MV-4-11 (cell line): ENCODE measurements at places on chromosomes 5 and 9.
A peak's percentile ranks its signal among the peaks of the same experiment; 100 is the strongest.

DNA sequence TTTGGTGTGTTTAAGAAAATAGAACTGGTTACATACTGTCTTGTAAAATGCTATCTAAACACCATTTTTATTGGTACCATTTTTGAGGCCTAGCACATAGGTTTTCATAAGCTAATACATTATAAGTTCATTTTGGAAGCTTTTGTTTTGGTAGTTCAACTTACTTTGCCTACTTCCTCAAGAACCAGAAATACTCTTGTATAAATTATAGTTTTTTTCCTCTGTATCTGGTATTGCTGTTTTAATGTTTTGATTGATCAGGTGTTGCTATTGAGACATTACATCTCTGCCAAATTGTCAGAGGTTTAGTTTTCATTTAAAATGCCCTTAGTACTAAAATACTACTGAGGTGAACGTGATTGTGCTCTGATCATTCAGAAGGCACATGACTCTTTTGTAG lies 90.6 kb upstream of the GRHPR start:
- DNase-seq = no peak

DNA sequence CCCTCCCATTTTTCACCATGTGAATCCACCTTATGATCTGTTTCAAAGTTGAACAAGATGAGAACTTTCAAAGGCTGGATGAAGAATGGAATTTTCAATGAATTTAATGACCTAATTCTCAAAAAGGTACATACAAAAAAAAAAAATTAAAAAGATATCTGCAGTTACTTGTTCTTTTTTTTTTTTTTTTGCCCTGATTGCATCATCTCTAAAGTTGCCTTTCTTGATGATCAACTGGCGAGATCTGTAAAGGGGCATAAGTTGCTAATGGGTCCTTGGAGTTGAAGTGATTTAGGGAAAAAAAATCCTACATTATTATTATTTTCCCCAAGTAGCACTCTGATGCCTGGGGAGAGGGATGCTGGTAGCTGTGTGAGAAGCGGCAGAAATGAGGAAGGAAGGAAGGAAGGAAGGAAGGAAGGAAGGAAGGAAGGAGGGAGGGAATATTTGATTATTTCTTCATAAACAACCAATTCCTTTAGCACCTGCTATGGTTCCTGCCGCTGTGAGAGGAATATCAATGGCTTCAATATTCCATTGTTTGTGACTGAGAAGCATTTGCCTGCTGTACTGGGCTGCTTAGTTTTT lies 48.8 kb upstream of the CD180 start:
- no peak for DNase-seq

DNA sequence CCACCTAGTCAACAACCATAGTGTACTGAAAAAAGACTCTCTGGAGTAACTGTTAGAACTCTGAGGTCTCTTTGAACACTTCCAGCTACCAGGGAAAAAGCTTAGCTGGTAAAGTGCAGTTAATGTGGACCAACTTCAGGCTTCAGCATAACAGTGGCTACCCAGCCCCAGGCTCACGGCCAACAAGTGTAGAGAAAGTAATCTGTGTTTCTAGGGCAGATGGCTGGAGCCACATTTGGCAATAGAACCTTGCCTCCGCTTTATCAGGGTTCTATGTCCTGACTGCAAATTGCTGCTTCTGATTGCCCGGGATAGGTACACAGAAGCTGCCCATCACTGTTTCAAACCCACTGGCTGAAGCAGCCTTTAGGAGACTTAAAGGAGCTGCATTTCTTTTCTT lies 76.0 kb upstream of the SIMC1 start:
- DNase-seq = no peak

- peak; percentile 8 for DNase-seq
Observed at GRCh38 chr5:150113047-150113744, 26.8 kb upstream of the CSF1R start.

GRCh38 chr9:129761901-129762369 lies 9.1 kb upstream of the PTGES start:
- DNase-seq = no peak

GRCh38 chr9:136175616-136176197 lies 29.2 kb downstream of the LHX3 start:
- DNase-seq = no peak

DNA sequence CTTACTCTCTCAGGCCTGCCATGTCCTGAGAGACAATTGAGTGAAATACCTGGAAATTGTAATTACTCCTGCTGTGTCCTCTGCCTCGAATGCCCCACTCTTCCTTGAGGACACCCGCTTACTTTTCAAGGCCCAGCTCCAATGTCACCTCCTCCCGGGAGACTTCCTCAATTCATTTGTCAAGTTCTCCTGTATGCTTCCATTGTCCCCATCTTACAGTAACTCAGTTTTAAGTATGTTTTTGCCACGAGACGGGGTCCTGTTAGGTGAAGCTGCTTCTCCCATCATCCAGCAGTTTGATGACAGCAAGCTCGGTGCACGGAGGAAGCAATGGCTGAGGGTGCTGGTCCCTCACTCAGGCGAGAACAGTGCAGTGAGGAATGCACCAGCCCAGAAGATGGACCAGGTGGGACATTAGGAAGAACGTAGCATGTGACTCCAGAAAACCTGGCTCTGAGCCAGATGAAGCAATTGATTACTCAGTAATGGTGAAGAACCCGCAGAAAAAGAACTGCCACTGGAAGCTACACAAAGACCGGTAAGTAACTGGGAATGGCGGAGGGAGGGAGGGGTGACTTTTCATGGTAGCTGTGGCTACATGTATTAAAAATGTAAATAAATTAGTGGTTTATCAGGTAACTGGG lies 274.8 kb downstream of the DENND1A start:
- no peak for DNase-seq

DNA sequence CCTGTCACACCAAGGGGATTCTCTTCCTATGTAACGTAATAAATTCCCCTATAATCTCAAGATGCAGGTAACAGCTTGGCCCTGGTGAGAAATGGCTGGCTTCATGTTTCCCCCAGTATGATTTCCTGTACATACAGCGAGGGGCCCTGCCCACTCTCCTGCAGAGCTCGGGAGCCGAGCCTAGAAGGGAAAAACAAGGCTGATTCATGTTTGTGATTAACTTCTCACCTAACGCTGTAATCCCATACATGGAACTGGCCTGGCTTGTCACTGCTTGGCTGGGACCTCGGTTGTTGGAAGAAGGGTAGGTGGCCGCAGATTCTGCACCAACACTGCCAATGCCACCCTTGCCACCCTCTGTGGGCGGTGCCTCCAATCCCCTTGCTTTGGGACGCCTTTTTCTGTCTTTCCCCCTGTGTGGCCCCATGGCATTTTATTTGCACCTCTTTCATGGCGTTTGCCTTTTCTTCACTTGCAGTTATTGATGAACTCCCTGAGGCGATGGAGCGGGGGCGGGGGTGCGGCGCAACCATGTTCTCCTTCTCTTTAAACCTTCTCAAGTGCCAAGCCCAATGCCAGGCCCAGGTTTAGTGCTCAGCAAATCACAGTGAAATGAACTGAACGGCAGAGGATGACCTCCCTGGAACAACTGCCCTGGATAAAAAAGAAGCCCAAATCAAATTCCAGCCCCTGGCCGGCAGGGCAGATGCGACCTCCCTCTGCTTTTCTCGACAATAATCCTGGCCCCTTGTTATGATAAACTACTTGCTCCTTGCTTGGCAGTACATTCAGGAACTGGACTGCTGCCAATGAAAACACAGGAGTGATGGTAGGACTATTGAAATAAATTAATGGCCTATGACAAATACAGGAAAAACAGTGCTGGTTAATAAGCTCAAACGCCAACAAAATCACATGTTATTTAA lies 108.1 kb downstream of the TMEM174 start:
- no peak for DNase-seq

DNA sequence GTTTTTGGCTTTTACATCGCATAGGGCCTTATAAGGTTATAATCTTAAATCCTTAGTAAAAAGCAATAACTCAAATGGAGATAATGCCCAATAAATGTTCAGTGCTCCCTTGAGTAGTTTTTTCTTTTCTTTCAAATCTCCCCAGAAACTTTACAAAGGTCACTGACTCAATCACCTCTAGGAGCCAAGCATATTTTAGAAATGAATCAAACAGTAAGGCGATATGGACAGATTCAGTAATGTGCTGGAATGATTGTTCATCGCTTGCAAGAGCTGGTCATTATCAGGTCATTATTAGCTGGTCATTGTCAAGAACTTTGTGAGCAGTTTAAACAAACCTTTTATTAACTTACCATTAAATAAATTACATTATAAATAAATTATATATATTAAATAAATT lies 130.4 kb upstream of the SLIT3 start:
- DNase-seq = no peak

- DNase-seq = no peak
Observed at GRCh38 chr9:38344566-38345324, 47.8 kb upstream of the ALDH1B1 start.

DNA sequence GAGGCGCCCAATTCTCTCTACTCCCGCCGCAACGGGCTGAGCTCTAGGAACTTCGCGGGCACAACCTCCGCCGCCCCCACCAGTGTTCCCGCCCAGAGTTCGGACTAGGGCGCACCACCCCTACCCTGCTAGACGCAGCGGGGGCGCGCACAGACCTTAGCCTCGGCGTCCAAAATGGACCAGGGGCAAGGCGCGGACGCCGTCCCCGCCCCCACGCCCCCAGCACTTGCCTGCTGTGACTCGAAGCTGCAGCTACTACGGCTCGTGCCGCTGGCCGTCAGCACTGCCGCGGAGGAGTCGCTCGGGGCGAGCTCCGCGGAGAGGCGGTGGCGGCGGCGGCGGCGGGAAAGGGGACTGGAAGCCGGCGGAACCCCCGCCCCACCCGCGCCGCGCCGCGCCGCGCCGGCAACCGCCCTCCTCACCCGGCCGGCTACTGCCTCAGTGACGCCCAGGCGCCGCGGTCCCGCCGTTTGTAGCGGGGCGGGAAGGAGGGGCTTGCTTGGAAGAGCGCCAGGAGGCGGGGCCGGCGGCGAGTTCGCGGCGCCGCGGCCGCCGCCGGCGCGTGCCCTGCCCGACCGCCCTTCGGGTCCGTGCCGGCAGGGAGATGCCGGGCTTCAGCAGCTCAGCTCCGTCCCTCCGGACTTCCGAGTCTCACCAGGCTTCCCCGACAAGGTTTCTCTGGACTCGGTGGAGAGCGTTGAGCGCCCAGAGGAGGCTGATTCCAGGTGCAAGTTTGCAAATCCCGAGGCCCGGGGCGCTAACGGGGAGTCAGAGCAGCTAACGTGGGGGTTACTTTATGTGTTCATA lies 4.5 kb downstream of the ELAVL2 start:
- DNase-seq = no peak

- no peak for DNase-seq
Observed at GRCh38 chr5:20528471-20528870, 540.5 kb upstream of the CDH18 start.

DNA sequence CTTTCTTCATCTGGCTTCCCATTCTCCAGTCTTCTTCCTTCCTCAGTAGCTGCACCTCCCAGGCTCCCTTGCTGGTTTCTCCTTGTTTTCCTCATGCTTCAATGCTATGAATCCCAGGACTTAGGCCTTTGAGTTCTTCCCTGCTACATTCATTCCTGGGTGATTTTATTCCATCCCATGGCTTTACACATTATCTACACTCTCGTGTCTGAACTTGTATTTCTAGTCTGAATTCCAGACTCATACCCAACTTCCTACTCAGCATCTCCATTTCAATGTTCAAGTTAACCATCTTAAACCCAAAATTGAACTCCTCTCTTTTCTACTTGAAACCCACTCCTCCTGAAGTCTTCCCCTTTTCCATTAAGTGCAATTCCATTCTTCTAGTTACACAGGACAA lies 20.0 kb downstream of the SLC24A2 start:
- no peak for DNase-seq

DNA sequence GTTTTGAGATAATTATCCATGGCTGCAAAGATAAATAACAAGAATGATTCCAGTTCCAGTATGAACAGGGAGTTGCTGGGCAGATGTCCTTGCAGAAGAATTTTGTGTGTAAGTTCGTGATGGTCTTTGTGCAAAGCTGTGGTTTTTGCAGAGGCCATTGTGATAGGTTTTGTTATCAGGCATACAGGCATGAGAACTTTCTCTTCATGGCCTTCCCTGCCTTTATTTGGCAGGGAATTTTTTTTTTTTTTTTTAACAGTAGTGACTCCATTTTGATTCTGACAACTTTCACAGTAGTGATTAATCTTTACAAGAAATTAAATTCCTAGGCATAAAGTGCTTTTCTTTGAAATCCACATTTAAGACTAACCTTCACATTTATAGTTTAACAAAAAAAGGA lies 1999.5 kb upstream of the CDH6 start:
- DNase-seq = no peak

DNA sequence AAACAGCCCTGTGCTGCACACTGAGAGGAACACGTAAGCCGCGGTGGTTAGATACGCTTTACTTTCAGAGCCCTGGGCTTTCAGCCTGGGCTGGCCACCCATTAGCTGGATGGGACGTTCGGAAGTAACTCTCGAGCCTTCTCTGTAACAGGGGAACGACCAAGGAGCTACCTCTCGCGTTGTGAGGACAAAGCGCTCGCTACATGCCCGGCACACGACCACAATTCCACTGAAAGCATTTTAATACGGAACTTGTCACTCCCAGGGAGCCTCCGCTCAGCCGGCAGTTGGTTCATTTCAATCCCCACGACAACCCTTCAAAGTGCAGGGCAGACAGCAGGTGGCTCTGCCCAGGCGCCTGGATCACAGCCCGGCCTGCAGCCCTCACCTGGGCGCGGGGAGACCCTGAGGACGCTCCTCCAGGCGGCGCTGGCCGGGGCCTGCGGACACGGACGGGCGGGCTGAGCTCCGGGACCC lies 368 bp downstream of the SURF1 start:
- DNase-seq = no peak

DNA sequence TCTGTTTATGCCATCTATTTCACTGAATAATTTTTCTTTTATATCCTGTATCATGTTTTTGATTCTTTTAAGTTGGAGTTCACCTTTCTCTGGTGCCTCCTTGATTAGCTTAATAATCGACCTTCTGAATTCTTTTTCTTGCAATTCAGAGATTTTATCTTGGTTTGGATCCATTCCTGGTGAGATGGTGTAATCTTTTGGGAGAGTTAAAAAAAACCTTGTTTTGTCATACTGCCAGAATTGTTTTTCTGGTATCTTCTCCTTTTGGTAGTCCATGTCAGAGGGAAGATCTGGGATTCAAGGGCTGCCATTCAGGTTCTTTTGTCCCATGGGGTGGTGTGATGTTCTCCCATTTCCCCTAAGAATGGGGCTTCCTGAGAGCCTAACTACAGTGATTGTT lies 800.8 kb upstream of the TYRP1 start:
- DNase-seq = no peak

- no peak for DNase-seq
Observed at GRCh38 chr5:41748631-41749030, 121.6 kb downstream of the OXCT1 start.

DNA sequence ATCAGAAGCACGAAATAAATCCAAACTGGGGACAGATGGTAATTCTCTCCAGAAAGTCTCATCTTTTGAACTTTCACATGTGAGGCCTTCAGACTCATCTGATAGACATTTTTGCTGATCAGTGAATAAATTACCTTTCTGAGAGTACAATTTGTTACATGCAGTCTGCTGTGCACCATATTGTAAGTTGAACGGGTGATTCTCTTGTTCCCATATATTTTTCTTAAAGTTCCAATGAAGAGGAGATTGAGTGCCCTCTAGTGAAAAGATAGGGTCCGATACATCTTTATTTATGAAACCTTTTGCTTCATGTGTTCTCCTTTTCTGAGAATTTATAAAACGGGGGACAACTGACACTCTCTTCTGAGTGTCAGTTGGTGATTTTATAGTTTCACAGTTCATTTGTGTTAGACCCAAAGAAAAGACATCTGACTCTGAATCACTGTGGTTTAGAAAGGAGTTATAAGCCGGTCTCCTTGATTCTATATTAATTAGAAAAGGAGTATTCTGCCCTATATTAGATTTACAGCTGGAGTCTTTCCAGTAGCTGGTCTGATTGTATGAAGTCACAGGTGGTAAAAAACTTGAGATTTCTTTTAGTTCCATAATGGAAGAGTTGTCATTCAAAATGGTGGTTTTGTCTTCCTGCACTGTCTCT lies 30.4 kb downstream of the GNG10 start:
- peak; percentile 69 for DNase-seq
